ENCODE measurements at places on chromosomes 2 and 18. TPM values are rescaled to one million over a fixed set of nuclear protein-coding genes. Genes with fewer than 3 reads are reported as not detected.

DNA sequence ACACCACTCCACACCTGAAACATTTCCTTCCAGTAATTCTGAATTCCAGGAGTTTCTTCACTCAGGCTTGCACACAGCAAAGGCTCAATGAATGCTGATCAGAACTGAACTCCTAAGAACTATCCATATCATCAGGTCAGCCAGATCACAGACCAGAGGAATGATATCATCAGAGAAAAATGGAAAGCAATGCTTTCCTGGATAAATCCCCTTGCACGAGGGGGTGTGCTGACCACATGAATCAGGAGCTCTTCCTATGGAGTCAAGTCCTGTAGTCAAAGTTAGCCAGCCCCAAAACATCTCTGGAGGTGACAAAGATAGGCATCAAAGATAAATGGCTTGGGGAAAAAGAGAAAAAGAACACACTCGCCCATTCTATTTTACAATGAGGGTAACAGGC, 83.8 kb upstream of the ACVR2A start:
- no peak for DNase-seq

The PLA2R1 gene
- 2.9 TPM for total RNA-seq

The KIF5C gene
- total RNA-seq, result 0.52 TPM

GRCh38 chr2:224310943-224311625, 90.8 kb downstream of the FAM124B start:
- no peak for DNase-seq

DNA sequence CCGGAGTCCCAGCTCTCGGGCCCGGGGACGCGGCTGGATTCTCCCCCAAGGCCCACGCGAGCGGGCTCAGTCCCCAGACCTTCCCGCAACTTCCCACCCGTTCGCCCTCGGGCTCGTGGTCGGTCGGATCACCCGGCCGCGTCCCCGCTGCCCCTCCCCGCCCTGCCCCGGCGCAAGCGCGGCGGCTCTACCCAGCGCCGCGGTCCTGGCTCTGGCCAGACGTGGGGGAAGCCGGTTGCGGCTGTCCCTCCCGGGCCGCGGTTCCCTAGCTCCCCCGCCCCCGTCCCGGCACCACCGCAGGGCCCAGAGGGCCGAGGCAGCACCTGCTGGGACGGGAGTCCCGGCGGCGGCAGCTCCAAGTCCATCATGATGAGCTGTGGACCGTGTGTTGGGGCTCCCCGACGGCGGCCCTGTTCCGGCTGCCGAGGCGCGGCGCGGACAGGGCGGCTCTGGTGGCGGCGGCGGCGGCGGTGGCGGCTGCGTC, 276 bp downstream of the NFE2L2 start:
- DNase-seq, result no peak

DNA sequence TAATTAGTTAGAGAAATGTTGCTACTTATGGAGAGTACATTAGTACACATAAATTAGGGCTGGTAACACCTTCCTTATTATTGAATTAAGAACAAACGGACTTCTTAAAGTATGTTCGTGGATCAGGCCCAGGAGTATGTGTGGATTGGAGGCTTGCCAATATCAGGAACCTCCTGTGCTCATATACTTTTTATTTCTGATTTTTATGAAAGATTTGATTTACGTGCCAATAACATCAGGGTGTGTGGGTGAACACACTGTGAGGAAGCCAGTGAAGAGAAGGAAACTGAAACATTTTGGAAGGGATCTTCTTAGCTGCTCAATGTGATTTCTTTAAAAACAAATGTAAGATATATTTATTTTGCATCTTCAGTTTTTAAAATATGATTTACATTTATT, 113.0 kb downstream of the EFEMP1 start:
- no peak for DNase-seq

The CHN1 gene
- total RNA-seq, result 16.6 TPM

GRCh38 chr18:59219672-59220163, at the start of gene GRP:
Gene GRP (plus strand): TSS chr18:59220158. CDS start chr18:59220266, 108 bp downstream.
- no peak for DNase-seq

The PLEKHH2 gene
- 1.1 TPM for total RNA-seq

The MLPH gene
- 88.9 TPM for total RNA-seq

The ASXL3 gene
- total RNA-seq, result 4.3 TPM

DNA sequence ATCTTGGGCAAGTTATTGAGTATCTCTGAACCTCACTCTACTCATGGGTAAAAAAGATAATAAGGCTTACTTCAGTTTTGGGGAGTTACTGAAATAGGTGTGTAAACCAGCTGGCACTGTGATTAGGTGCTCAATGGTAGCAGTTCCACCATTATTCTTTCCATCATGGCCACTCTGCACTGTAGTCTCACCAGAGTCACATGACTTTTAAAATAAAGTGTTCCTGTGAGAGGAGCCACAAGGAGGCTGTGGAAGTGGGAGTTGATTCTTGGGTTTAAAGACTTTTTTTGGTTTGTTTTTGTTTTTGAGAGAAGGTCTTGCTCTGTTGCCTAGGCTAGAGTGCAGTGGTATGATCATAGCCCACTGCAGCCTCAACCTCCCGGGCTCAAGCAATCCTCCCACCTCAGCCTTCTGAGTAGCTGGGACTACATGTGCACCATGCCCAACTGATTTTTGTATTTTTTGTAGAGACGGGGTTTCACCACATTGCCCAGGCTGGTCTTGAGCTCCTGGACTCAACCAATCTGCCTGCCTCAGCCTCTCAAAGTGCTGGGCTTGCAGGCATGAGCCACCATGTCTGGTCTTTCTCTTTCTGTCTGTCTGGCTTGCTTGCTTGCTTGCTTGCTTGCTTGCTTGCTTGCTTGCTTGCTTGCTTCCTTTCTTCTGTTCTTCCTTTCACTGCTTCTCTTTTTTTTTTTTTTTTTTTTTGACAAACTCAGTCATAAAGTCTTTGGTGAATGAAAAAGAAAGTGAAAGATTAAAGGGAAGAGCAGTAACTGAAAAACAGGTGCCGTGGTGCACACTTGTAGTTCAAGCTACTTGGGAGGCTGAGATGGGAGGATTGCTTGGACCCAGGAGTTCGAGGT, 21.2 kb upstream of the ACVR1 start:
- DNase-seq, result no peak

The DCDC2C gene
- not detected for total RNA-seq

- no peak for DNase-seq
Measured at GRCh38 chr18:3660739-3661515, 211.0 kb downstream of the TGIF1 start.

The CDH2 gene
- total RNA-seq, result 321 TPM

GRCh38 chr2:140657657-140658056, 1473.2 kb downstream of the LRP1B start:
- DNase-seq, result no peak

- no peak for DNase-seq
Measured at GRCh38 chr2:80007777-80008503, 296.6 kb downstream of the LRRTM1 start.

DNA sequence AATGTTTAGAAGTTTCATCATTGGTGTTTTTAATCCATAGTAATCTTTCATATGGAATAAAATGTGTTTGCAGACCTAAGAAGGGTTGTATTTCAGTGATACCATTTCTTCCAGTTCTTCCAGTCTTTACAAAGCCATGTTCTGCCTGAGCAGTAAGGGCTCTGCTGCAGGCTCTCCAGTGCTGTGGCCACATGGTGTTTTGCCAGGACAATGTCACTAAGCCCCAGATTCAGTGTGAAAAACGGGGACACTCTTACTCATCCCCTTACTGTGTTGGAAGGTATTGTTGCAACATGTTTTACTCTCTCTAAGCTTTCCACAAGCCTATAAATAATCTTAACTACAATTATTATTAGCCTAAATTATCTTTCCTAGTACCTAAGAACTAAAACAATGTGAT, 481.4 kb upstream of the CDH7 start:
- no peak for DNase-seq

DNA sequence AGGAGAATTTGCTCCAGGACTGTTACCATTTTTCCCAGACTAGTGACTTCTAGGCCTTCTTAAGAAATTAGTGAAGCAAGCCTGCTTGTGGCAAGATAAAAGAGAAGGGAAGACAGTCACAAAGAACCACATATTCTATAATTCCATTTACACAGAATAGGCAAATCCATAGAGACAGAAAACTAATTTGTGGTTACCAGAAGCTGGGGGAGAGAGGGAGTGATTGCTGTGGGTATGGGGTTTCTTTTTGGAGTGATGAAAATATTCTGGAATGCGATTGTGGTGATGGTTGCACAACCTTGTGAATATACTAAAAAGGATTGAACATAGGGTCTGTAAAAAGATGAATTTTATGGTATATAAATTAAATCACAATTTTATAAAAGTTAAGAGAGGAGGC, 37.5 kb upstream of the SIX2 start:
- no peak for DNase-seq

GRCh38 chr2:31263636-31264190, 29.8 kb downstream of the EHD3 start:
- no peak for DNase-seq

GRCh38 chr2:317501-318424, 29.9 kb upstream of the ALKAL2 start:
- no peak for DNase-seq

- DNase-seq, result no peak
Measured at GRCh38 chr2:91839904-91840868, 3031.0 kb upstream of the TEKT4 start.

DNA sequence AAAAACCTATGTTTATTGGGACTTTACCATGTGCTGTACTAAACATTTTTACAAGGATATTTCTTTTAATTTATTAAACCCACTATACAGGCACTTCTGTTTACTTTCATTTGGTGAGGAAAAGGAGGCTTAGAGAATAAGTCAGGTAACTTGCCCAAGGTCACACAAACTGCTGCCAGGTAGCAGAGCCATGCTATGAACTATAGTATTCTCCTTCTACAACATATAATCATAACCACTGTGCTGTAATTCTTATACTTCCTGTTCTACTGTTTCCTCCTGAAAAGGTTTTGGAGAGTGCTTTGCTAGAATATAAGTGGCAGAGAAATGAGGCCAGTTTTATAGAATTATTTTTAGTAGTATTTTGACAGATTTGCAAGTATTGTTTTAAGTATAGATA, 29.5 kb downstream of the SLC39A10 start:
- DNase-seq, result no peak

GRCh38 chr2:181357979-181358378, 99.2 kb upstream of the ITGA4 start:
- no peak for DNase-seq

DNA sequence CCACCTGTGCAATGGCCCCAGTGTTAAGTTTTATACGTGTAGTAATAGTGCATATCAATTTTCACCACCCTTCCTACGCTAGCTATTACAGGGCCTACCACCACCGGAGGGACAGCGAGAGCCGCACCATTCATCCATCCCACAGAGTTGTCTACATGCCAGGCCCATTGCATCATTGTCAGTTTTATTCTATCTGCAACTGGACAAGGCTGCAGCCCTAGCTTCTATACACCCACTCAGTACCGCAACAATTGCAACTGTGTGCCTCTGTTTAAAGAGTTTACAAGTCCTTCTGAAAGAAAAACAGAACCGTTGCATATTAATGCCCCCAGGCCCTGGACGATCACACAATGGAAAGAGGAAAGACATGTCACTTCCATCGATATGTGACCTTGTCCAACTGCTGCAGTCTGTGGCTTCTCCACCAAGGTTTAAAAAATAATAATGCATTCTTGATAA, 58.6 kb downstream of the ZEB2 start:
- DNase-seq, result peak; percentile 58

GRCh38 chr2:46410273-46411244, 68.8 kb upstream of the TMEM247 start:
- peak; percentile 43 for DNase-seq

DNA sequence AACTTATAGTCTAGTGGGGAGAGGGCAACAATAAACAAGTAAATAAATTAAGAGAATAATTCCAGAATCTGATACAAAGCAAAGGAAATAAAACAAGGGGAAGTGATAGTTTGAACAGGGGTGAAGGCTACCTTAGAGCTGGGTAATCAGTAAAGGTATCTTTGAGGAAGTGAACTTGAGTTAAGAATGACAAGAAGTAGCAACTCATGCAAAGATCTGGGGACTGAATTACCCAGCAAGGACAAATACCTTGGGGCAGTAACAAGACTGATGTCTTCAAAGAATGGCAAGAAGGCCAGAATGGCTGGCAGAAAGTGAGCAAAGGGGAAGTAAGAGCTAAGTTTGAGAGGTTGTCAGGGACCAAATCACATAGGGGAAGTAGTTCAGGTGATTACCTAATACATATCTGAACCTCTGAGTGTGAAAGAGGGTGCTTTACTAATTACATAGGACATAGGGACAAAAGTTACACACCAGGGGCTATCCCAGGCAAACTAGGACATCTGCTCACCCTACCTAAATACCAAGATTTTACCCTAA, 244.6 kb upstream of the HNRNPA3 start:
- DNase-seq, result no peak

DNA sequence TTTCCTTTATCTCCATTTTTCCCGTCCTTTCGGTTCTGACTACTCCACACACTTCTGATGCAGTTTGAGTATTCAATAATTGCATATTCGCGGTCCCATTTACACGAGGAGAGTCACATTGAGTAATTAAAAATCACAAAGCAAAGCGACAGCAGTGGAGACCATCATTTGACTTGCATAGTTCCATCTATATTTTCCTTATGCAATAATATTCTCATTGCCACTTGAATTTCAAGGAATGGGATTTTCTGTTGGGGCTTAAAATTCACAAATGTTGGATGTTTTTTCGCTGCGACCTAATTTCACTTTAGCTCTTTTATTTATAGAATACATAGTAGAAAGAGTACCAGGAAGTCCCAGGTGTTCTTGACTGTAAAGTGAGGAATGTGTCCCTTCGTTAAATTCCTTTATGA, 186.8 kb downstream of the ZEB2 start:
- DNase-seq, result no peak

DNA sequence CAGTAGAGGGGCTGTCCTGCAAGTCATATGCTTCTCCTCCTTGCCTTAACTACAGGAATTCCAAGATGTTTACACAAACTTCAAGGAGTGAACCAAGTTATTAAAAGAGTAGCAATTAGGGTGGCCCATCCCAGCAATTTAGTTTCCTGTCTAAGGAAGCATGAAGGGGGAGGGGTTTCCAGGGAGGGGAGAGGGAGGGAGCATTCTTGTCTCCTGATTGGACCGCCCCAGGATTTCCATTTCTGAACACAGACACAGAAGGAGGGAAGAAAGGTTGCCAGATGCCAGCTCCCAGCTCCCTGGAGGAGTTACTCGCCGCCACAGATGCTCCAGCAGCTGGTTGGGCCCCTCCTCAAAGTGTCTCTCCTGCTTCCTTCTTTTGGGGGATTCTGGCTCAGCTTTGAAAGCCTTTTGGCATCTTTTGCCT, 107.6 kb downstream of the TRIB2 start:
- DNase-seq, result peak; percentile 35

- no peak for DNase-seq
Measured at GRCh38 chr18:58583569-58583968, 45.3 kb downstream of the ALPK2 start.
